ENCODE measurements at places on chromosomes 1 and 21. TPM values are rescaled to one million over a fixed set of nuclear protein-coding genes. Genes with fewer than 3 reads are reported as not detected.

ARHGEF10L gene
- 7.5 TPM for total RNA-seq

MMEL1 gene
- total RNA-seq, result not detected

SLC1A7 gene
- not detected for total RNA-seq

HTR6 gene
- 0.22 TPM for total RNA-seq

TNFRSF25 gene
- 3.7 TPM for total RNA-seq

HCN3 gene
- total RNA-seq, result 4.8 TPM

CELF3 gene
- total RNA-seq, result not detected

TMEM61 gene
- total RNA-seq, result 0.35 TPM

RHBG gene
- total RNA-seq, result not detected

APOBEC4 gene
- not detected for total RNA-seq

EPS8L3 gene
- total RNA-seq, result 1.9 TPM

SLC25A34 gene
- total RNA-seq, result 0.25 TPM

TCHH gene
- total RNA-seq, result 0.14 TPM

DNASE2B gene
- not detected for total RNA-seq

FABP3 gene
- not detected for total RNA-seq

LEPR gene
- 2.5 TPM for total RNA-seq

LY9 gene
- total RNA-seq, result 0.06 TPM

DNM3 gene
- 0.72 TPM for total RNA-seq

RCSD1 gene
- 0.13 TPM for total RNA-seq

DSCAM gene
- not detected for total RNA-seq

RBP7 gene
- 6.3 TPM for total RNA-seq

IL6R gene
- 13.4 TPM for total RNA-seq

EXTL1 gene
- total RNA-seq, result not detected

UCK2 gene
- total RNA-seq, result 116 TPM

Data from A549 treated with RU486 at 1 μM for 4 hours (cell line).